ENCODE measurements at places on chromosomes 16 and 17.

DNA sequence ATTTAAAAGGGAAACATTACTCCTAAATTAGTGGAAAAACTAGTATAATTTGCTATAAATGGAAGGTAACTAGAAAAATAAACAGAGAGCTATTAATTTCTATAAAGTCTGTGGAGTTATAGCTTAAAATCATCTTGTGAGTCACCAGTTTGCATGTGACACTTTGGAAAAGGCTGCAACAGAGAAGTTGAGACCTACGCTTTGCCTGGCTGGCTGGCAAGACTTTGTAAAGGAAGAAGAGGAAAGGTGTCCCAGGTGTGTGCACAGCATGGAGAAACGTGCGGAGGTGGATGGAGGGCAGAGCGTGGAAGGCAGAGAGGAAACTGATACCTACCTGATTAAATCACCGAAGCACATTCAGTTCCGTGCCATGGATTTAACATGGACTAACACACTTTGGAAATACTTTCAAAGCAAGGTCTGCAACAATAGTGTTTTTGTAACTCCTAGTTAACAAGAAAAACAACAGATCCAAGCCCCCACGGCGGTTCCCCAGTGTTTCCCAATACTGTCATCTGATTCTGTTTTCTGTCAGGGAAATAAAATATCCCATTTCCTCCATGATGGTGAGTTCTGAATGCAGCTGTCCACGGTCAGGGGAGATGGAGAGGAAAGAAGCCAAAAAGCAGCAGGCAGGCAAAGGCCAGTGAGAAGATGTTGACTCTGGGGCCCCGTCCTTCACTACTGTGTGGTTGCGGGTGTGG, 134.8 kb downstream of the XYLT1 start:
- DNase-seq: no peak

GRCh38 chr16:56931271-56931891, 561 bp upstream of the HERPUD1 start:
- no peak for DNase-seq

DNA sequence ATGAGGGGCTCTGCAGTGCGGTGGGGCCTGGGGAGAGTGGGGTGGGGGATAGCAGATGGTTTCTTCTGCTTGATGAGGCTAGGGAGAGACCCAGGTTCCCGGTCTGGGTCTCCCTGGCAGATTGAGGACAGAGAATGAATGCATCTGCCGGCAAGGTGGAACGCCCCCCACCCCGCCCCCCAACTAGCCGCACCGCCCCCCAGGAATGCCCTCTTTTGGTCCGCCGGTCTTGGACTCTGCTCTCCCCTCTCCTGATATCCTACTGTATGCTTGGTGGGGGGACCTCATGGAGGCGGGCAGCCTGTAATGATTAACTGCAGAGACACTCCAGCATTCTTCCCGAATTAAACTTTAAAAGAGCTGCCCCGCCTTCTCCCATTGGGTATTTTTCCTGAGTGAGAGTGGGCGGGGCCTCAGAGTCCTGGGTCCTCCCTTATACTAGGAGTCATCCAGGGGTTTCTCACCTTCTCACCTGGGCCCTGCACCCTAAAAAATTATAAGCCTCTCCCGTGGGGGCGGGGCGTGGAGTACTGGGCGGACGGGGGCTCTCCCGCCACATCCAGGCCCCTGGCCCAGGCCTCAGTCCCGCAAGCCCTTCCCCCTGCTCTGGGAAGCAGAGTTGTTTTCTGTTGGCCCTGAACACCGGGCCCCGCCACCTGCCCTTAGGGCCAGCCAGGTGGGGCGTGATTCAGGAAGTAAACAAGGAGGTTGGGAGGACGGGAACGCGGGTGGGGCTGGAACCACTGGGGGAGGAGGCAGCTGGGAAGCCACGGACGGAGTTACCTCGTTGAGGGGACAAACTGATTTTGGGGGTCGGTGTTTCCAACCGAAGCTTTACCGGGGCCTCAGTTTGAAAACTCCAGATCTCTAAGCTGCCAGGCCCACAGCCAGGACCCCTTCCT, 1.5 kb downstream of the GRB7 start:
- no peak for DNase-seq

- no peak for DNase-seq
Measured at GRCh38 chr17:43953746-43954145, at the start of gene PYY. Gene PYY (minus strand): TSS chr17:43953940. CDS start chr17:43953483, 457 bp downstream.

GRCh38 chr17:2251098-2251497, 52.5 kb downstream of the SMG6 start:
- DNase-seq: no peak
